ENCODE measurements at places on chromosomes 11 and 22.

DNA sequence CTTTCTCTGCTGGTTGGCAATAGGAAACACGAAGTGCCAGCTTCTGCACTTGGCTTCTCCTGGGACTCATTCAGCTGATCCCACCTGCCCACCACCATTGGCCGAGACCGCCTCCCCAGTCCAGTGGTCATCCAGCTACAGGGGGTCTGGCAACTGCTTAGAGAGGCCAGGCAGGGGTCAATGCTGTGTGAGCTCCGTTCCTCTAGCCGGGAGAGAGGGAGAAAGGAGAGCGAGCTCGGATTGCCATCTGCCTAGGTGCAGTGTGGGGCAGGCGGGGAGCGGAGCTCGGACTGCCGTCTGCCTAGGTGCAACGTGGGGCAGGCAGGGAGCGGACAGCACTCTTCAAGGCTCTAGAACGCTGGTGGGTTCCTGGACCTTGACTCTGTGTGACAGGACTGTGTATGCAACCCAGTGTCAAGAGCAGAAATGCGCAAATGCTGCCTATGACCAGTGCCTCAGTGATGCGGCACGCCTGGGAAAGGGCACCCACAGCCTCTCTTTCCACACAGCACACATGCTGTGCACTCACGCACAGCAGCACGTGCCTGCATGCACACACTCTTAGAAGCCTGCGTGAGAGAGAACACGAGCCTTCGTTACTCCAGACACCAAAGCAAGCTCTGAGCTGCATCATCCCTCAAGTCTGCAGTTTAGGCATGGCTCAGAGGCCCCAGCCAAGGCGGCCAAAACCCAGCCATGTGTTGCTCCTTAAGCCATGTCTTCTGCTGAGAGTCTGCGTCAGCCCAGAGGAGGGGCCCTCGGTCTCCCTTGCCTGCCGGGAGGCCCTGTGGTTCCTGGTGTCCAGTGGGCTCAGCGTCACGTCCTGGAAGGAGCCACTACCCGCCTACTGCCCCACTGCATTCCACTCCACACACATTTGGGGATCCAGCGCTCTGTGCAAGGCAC lies 26.8 kb upstream of the JAM3 start:
- DNase-seq = no peak

DNA sequence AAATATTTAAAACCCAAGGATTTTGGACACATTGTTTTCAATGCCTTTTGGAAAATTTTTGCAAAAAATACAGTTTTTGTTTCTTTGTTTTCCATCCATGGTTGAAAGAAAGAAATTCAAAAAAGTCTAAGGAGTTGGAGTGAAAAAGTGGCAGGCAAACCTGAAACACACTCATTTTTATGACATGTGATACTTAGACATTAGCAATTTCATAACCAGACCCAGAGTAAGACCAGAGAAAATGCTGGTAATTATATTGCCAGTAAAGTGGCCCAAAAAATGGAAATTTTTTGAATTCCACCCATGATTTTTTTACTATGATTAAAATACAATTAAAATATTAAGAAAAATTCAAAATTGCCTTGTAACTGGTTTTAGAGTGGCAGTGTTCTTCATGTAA lies 128.2 kb downstream of the SLC17A6 start:
- no peak for DNase-seq

DNA sequence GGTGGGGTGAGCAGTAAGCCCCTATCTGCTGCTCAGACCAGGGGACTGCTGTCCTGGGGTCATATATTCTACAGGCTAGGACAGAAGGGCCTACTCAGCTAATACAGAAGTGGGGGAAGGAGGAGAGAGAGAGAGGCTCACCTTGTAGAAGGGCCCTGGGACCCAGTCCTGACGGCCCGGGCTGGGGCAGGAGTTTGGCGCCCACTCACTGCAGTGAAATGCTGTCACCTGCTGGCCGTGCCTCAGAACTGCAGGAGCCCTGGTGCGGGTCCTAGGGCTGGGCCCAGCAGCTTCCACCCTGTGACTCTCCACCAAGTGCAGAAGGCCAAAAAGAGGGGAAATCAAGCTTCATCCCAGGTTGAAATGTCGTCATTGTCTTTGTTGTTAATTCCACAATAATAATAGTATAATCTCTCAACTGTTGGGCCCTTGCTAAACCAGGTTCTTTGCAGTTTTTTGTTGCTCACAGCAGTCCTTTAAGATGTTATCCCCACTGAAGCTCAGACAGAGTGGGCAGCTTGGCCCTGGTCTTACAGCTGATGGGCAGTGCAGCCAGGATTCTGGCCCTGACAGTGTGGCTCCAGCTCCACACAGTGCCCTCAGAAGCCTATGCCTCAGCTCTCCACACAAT lies 29.6 kb downstream of the TRIM29 start:
- peak; percentile 52 for DNase-seq

GRCh38 chr11:34488855-34489557 lies 24.6 kb downstream of the ELF5 start:
- no peak for DNase-seq

- no peak for DNase-seq
Measured at GRCh38 chr11:93288079-93288478, 42.5 kb upstream of the DEUP1 start.

DNA sequence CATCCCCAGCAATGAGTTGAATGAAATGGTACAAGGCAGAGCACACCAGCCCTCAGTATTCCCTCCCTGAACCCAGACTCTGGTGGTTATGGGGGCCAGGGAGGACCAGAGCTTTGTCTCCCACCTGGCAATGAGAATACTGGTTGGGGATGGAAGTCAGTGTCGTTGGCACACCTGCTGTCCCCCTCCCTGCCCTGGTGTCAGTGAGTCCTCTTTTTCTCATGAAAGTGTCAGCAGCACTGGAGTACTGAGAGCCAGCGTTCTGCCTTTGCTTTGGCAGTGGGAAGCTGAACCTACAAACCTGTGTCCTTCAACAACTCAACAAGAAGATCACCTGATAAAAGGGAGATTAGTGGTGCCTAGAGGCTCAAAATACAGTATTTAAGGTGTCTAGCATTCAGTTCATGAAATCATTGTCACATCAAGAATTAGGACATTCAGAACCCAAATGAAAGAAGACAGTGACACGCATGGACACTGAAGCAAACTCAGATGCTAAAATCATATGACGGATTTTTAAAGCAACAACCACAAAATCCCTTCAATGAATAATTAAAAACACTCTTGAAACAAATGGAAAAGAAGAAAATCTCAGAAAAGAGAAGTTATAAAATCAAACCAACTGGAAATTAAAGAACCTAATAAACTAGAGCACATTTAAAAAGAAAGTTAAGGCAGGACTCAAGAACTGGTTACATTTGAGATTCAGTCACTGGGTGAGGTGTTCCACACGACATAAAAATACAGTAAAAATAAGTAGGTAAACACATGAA lies 77.5 kb upstream of the VPREB1 start:
- DNase-seq = no peak

- DNase-seq = no peak
Measured at GRCh38 chr11:66183494-66184048, 84.9 kb upstream of the RAB1B start.

- DNase-seq = no peak
Measured at GRCh38 chr22:32216911-32217310, 12.0 kb upstream of the RFPL2 start.

- no peak for DNase-seq
Measured at GRCh38 chr22:37501610-37502341, 15.6 kb upstream of the MFNG start.

DNA sequence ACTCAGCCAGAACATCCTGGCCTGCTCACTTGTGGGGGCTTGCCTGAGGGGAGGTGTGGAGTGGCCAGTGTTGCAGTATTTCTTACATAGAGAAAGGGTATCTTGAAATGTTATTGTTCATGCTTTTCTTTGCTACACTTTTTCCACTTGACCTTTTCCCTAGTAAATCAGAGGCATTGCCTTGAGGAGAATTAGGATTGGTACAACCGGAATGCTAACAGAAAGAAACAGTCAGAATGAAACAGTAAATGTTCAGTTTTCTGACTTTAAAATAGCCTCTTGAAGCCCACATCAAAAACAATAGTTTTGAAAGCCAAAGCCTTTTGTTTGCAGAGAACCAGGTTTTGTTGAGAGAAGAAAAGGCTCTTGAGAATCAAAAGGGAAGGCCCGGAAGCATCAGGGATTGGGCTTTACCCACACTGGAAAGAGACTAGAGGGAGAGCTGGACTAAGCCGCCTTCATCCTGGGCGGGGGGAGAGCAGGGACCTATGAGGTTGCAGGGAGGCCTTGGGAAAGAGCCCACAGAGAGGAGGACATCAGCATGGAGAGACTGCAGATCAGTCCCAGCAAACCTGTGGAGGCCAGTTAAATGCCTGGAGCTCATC lies 12.4 kb downstream of the ADM start:
- DNase-seq = no peak

- no peak for DNase-seq
Measured at GRCh38 chr11:108985236-108985944, 320.5 kb downstream of the DDX10 start.

DNA sequence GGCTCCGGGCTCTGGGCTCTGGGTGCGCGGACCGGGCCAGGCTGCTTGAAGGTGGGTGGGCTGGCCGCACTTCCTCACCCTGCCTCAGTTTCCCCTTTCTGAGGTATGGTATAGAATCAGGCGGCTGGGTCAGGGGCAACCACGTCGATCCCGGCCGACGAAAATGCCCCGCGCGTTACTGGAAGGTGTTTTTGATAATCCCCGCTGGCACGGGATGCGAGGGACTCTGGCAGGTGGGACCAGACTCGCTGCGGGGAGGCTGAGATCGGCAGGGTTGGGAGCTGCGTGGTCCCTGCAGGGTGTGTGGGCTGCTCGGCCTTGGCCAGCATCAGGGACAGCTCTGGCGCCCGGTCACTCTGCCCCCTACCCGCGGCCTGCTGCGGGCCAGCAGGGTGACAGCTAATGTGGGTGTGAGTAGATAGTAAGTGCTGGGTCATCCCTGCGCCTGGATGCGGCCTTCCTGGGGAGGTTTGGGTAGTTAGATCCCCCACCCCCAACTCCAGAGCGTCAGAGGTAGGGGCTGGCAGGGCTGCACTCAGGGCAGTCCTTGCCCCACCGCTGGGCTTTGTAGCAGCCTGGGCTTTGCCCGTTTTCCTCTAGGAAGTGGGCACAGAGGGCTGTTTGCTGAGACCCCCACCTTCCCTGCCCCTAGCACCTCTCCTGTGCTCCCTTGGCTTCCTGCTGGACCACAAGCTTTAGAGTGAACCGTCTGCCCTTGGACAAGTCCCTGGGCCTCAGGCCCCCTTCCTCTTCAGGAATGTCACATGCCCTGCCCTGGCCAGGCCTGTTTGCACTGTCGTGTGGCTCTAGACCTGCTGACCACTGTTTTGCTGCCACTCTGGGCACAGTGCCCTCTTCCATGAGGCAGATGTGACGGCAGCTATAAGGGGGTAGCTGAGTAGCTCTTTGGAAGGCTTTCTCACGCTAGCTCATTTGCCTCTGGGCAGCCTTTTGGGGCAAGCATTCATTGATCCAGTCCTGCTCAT lies 579 bp downstream of the TANGO2 start:
- no peak for DNase-seq

DNA sequence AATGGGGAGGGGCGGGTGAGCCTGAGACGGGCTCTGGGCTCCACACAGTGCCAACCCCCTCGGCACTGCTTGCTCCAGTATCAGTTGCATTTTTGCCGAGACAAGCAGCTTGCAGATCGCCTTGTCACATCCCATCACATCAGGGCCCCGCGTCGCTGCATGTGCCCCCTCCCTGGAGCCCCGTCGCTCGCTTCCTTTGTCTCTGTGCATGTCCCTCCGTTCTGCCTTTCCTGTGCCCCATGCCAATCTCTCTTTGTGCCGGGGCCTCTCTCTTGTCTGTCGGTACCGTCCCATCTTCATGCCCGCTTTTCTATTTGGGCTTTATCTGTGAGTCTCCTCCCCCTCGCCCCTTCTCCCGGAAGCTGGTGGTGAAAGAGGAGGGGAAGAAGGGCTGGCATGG lies 202.2 kb downstream of the CEP164 start:
- DNase-seq = no peak

GRCh38 chr11:74268456-74268855 lies 43.0 kb downstream of the P4HA3 start:
- no peak for DNase-seq

DNA sequence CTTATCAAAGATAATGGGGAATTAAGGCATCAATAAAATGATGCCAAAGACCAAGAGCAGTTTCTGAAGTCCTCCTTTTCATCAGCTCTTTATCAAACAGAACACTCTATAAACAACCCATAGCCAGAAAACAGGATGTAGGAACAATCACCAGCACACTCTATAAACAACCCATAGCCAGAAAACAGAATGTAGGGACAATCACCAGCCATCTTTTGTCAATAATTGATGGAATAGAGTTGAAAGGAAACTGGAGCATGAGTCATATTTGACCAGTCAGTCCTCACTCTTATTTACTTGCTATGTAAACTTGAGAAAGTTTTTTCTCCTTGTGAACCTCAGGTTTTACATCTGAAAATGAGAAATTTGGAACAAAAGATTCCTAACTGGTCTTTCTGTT lies 10.0 kb downstream of the MS4A2 start:
- DNase-seq = no peak

DNA sequence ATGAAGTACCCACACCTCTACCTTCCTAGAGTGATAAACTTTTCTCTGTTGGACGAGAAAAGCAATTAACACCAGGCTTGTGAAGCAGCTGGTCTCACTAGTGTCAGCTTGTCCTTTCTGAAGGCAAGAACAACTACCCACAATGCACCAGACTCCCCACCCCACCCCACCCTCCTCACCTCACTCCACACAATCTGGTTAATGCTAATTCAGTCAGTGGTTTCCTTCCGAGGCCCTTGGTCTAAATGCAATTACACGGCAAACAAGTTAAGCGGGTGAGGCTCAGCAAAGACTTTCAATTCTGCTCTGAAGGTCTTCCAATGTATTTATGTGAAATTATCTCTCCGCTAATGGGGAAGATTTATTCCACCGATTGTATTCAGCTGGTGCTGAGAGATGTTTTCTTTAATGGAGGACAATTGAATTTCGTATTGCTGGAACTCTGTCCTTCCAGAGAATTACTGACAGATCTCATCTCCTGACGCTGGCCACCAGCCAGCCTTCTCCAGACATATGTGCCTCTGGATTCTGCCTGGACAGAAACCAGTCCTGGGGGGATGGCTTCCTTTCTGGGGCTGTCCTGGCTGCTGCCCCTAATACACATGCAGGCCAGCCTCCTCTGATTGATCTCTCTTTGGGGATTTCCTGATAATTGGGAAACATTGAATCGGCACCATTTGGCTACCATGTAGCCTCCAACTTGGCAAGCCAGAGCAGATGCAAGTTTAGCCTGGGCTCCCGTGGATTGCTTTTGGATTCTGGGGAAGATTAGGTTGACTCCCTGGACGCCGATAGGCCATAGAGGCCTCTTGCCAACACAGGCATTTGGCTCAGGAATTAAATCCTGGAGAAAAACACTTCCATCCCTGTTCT lies 165.8 kb upstream of the NARS2 start:
- DNase-seq = no peak
